ENCODE measurements at places on chromosomes 6 and 20.

DNA sequence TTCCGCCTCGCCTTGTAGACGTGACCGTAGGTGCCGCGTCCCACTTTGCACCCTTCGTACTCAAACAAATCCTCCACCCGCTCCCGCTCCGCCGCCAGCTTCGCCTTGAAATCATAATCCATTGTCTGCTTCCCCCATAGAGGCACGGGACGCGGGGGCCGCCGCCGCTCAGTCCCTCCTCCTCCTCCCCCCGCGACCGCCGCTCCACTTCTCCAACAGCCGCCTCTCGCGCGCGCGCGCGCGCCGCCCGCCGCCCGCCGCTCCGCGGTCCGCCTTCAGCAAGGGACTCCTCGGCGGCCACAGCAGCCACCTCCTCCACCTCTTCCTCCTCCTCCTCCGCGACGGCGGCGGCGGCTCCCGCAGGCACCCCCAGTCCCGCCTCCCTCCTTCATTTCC is 256 bp downstream of the CDK19 start:
- DNase-seq: no peak

DNA sequence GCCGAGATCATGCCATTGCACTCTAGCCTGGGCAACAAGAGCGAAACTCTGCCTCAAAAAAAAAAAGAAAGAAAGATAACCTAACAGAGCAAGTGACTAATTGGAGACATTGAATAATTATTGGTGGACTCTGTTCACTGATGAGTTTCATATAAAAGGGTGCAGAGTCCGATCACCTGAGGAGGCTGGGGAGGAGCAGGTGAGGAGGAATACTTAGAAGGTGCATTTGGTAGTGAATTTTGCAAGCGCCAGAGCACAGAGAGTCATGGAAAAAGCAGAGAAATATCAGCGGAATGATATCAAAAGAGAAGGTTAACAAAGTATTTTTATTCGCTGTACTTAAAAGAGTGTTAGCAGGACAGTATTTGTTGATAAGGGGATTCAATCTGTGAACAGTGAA is 44.4 kb downstream of the CD2AP start:
- no peak for DNase-seq

GRCh38 chr6:99609905-99610489 is 3.4 kb downstream of the PRDM13 start:
- DNase-seq: no peak

DNA sequence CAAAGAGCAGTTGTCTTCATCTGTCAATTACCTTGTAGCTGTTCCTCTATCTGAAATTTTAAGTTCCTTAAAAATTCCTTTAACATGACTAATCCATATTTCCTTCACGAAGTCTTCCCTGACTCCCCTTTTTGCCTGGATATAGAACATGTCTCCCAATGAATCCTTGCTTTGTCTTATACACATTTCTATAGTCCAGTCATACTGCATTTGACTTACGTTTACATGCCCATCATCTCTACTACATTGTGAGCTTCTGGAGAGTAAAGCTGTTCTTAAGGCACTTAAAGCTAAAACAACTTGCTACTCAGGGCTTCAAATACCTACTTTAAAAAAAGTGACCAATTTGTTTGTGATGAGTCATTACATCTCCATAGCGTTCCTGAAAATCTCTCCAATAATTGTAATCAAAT is 4.9 kb downstream of the REV3L start:
- DNase-seq: no peak

DNA sequence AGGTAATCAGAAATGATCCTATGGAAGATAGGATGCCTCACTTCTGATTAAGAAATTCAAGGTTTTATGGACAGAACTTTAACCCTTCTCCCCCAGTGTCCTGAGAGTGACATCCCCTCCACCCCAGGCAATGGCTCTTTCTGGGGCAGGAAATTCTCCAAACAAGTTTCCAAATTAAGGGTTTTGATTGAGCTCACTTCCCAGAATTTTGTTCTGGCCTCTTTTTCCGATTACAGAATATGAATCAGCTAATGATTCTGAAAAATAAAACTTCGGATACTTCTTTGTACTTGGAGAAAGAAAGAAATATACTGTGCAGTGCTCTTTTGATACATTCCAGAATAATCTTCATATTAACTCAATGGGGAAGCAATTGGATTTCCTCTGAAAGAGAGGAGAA is 32.8 kb upstream of the TASP1 start:
- no peak for DNase-seq

DNA sequence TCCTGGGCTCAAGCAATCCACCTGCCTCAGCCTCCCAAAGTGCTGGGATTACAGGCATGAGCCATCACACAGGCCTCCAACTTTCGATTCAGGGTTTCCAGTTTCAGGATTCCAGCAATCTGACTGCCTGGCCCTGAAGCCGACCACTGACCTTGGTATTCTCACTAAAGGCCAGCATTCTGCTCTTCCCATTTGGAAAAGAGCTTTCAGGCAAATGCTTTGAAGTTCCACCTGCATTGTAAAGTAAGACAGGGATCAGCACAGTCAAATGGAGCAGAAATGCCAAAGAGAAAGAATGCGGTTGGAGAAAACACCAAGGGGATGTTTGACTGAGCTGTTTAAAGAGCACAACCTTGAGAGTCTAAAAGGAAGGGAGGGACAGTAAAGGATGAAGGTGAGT is 117.0 kb upstream of the CEP85L start:
- DNase-seq: no peak

GRCh38 chr6:124967444-124967843 is 5.2 kb downstream of the RNF217 start:
- DNase-seq: no peak

All from NCI-H1105 treated with DMSO at 0.1 percent for 48 hours (cell line).